ENCODE measurements at places on chromosomes 12 and 14.

- no peak for DNase-seq
Measured at GRCh38 chr14:34113005-34113511, 162.2 kb upstream of the EGLN3 start.

DNA sequence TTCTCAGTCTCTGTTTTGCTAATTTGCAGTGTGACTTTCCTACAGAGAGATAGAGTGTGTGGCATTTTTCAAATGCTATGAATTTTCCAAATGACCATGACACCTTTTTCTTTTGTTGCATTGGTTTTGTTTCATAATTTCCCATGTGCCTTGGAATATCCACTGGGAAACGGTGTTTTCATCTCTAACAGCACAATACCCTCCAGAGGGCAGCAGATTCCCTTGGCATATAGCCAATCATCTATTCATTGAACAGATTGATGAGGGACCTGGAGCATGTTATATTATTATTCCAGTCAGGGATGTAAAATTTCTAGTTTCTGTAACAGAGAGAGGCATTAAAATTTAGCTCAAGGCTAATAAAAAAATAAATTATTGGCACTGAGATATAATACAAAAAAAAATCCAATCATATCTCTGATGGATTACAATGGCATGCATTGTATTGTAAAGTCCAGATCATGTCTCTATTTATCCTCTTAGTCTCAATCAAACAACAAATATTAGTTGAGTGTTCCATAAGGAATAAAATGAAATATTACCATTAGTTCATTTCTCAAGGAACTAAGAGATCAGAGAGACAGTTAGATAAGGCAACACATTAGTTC lies 29.6 kb upstream of the NTN4 start:
- DNase-seq = no peak

DNA sequence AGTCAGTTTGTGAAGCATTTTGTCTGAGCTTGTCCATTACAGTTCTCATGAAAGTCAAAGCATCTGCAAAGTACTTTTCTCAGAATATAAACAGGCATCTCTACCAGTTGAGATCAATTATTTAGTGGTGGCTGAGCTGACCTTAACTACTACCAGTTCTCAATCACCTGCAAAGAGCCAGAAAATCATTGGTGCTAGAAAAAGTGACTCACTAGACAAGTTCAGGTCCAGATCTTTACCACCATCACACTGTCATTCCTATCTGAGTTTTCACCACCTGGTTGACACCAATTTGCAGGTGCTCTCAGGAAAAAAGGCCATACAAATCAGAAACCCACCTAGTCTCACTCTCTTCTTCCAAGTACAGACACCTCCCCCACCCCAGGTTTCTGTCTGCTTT lies 33.3 kb downstream of the ITPR2 start:
- DNase-seq = no peak

GRCh38 chr12:89357297-89357730 lies 5.0 kb upstream of the DUSP6 start:
- DNase-seq = no peak

GRCh38 chr12:125092872-125093680 lies 27.8 kb downstream of the AACS start:
- no peak for DNase-seq

- no peak for DNase-seq
Measured at GRCh38 chr14:22418631-22419030, 170.4 kb downstream of the DAD1 start.

DNA sequence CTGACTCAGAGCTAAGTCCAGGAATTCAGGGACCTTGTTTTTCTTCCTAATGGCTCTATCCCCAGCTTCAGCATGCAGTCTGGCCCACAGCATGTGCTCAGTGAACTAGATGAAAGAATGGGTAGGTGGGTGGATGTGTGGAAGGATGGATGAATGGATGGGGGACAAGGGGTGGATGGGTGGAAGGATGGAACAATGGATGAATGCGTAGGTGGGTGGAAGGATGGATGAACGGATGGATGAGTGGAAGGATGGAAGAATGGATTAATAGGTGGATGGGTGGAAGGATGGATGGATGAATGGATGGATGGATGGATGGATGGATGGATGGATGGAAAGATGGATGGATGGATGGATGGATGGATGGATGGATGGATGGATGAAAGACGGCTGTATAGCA lies 79.7 kb upstream of the SFSWAP start:
- no peak for DNase-seq

DNA sequence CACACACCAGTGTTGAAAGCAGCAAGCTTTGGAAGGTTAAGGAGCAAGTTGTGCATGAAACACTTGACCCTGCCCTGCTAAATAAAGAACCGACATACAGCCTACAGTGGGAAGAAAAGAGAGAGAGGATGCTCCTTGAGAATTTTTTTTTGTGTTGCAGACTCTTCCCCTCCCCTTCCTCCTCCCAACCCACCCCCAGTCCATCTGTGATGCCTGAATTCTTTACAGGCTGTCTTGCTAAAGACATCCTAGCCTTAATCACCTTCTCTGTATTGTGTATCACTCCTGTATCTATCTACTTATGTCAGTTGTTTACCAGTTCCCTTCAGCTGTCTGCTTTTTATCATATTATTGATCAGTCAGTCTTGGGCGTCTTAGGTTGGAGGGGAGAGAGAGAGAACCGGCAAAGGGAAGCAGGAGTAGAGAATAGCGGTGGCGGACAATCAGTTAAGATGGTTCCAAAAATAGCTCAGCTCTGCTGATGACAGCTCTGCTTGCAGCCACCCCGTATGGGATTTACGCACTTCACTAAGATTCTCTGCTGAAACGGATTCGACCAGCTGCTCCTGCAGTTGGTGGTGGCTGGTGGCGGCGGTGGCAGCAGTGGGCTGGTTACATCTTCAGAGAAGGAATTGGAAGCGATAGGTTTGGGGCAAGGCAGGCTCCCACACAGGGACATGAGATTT lies 664.7 kb downstream of the NRXN3 start:
- no peak for DNase-seq

- no peak for DNase-seq
Measured at GRCh38 chr12:111405859-111406473, at the start of gene SH2B3. Gene SH2B3, plus strand, starts transcription at chr12:111405923. Its CDS starts 12,223 bp downstream, at chr12:111418146.

DNA sequence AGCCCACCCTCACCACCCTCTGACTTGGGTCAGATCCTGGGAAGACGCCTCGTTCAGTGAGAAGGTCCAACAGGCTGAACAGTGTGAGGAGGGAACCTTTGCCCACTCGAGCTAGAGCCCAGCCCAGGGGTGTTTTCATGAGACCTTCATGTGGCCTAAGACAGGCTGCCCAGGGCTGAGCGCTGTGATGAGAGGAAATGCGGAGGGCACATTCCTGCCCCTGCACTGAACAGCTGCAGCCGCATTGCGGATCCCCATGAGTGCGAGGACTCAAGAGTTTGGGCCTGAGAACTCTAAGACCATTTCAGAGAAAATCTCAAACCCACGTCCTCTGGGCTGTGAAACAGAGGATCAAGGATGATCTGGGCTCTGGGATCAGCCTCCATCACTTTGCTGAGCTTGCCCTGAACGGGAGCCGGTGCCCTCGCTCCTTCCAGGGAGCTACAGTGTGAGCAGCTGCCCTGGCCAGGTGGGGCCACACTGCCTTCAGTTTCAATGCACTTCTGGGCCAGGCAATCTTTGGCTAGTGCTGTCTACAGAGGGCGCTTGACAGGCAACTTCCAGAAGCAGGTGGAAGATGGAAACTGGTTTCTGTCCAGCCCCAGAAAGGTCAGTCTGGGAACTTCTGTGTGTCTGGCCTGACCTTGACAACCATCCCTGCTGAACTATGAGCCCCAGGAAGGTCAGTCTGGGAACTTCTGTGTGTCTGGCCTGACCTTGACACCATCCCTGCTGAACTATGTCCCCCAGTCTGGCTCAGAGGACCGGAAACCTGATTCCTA lies 43.5 kb upstream of the P2RX7 start:
- no peak for DNase-seq

DNA sequence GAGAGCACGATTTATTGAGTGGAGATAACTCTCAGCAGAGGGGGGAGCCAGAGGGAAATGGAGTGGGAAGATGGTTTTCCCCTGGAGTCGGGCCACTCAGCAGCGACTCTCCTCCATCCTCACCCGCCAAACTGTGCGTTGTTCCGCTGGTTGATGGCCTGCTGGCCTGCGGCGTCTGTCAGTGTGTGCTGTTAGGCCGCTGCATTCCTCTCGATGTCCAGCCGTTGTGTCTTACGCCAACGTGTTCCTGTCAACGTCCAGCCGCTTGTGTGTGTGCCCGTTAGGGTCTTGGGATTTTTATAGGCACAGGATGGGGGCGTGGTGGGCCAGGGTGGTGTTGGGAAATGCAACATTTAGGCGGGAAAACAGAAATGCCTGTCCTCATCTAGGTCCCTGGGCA lies 69.2 kb downstream of the PTPRQ start:
- no peak for DNase-seq

- DNase-seq = peak; percentile 73
Measured at GRCh38 chr12:13278249-13278787, 81.8 kb downstream of the EMP1 start.

DNA sequence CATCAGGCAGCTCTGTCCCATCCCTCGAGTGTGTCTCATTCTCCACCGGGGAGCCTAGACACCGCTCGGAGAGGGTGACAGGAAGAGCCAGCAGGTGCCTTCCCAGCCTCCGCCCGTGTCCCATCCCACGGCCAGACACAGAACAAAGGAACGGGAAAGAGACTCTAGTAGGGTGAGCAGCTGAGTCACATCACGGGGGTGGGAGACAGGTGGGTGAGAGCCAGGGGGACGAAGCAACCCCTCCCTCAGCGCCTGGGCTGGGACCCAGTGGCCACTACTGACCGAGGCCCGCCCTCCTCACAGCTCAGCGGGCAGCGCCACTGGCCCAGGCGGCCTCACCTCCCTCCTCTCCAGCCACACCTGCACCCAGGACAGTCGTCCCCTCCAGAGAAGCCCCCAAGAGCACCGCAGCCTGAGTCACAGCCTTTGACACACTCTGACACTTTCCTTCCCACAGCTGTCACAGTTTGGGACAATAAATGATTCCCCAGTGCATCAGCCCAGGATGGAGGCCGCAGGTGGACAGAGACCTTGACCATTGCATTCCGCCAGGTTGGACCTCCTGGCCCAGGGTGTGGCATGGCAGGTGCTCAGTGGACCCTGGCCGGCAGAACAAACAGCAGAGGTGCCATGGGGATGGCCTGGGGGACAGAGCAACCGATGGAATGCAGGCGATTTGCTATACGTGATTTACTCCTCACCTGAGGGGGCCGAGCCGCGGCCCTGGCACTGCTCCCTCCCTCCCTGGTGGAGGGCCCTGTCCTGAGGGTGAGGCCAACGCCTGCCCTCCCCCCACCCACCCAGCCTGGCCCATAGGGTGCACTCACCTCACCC lies 45.4 kb upstream of the GALNT9 start:
- DNase-seq = no peak

DNA sequence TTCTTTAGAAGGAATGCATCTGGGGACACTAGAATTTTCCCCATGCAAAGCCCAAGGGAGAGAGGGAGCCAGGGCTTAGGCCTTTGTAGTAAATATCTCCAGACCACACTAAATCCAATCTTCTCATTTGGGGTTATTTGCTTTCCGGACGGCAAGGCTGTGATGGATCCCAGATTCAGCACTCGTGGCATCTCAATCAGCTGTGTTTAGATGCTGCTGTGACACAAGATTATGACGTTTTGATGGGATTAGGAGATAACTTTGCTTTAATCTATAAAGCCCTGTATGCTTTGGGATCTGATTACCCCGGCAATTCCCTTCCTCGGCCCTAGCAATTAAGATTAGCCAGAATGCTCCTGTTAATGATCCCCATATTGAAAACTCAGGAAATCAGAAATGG lies 686.7 kb upstream of the TBX3 start:
- DNase-seq = no peak

DNA sequence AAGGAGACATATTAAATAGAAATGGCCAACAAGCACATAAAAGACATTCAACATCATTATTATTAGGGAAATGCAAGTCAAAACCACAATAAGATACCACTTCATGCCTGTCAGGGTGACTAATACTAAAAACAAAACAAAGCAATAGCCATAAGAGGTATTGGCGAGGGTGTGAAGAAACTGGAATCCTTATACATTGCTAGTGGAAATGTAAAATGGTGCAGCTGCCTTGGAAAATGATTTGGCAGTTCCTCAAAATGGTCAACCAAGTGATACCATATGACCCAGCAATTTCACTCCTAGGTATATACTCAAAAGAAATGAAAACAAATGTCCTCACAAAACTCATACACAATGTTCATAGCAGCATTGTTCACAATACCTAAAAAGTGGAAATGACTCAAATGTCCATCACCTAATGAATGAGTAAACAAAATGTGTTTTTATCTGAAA lies 27.0 kb downstream of the GPR135 start:
- no peak for DNase-seq

GRCh38 chr14:36843410-36843809 lies 181.8 kb downstream of the PAX9 start:
- DNase-seq = no peak

- peak; percentile 25 for DNase-seq
Measured at GRCh38 chr14:55780156-55780946, 200.3 kb downstream of the KTN1 start.

GRCh38 chr12:56375598-56376434 lies 13.2 kb upstream of the APOF start:
- DNase-seq = no peak

DNA sequence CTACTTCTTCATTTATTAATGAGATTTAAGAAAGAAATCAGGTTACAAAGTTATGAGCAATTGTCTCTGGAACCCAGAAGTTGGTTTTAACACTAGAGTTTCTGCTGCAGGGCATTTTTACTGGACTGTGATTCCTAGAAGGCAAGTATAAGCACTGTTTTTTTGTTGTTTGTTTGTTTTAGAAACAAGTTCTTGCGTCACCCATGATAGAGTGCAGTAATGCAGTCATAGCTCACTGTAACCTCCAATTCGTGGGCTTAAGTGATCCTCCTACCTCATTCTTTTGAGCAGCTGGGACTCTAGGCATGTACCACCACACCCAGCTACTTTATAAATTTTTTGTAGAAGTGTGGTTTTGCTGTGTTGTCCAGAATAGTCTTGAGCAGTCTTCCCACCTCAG lies 25.6 kb downstream of the RAP1B start:
- no peak for DNase-seq

- DNase-seq = no peak
Measured at GRCh38 chr14:93789228-93790130, 1.2 kb upstream of the PRIMA1 start.
